Common myeloid progenitor, CD34-positive (primary cell): ENCODE measurements at places on chromosomes 2 and 18.

GRCh38 chr18:8765783-8766463 lies 60.6 kb downstream of the MTCL1 start:
- DNase-seq = no peak

- no peak for DNase-seq
Measured at GRCh38 chr2:240637116-240637900, 12.0 kb downstream of the GPR35 start.

DNA sequence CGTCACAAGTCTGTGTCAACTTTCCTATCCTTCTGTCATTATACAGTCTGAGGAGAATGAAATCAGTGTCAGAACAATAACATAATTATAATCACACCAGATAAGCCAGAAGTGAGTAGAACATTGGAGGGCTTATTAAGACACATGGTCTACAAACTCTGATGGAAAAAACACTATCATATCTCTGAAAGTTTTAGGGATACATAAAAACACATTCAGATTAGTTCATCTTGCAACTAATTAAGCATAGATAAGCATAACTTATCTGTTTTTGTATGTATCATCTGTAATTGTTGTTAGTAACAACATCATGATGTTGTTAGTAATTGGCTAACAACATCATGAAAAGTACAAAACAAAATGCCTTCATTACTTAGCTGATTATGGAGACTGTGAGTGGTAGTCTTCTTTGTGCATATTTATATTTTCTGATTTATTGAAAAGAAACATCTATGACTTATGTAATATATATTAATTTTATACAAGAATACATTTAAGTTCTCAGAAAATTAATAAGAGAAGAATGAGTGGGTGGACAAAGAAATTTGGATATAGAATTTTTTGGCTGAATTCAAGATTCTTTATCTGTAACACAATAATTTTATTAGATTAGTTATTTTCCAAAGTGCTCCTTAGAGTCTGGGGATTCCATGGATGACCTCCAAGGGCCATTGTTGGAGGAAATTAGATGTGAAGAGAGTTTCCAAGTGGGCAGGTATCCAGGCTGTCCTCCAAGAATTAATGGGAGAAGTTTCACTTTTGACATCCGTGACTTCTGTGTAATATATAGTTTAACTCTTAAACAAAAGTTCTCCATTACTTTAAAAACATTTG lies 16.9 kb upstream of the CCDC102B start:
- DNase-seq = no peak

GRCh38 chr2:216082117-216082711 lies 495 bp downstream of the TMEM169 start:
- no peak for DNase-seq

- no peak for DNase-seq
Measured at GRCh38 chr2:187148059-187148714, 299.2 kb upstream of the ZSWIM2 start.

DNA sequence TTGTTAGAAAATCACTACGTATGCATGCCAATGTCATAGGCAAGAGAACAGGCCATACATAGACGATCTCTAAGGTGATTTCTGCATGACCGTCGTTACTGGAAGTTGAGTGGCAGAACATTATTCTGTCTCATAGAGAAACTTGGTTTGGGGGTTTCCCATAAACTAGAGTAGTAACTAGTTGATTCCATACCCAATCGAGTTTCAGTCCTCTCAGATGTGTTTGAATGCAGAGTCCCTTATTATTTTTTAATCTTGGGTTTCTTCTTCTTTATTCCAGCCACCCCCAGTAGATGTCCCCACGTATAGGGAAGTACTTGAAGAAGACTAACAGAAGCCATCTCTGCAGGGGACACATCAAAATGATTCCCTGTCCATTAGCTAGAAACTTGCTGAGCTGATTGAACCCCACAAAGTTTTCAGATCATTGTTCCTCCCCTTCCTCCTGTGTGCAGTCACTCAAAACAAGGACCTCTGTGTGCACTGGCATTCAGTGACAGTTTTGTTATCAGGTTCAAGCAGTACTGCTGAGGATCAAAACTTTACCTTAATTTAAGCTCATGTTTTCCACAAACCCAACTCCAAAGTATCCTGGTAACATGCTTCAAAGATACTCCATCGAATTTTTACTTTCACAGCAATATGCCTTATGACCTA lies 68.4 kb upstream of the CDCA7 start:
- peak; percentile 27 for DNase-seq

- no peak for DNase-seq
Measured at GRCh38 chr2:15460112-15460620, 101.0 kb downstream of the NBAS start.

- DNase-seq = no peak
Measured at GRCh38 chr2:177595126-177595845, 202.7 kb downstream of the AGPS start.

GRCh38 chr2:34012715-34013302 lies 413.7 kb upstream of the FAM98A start:
- peak; percentile 52 for DNase-seq

- no peak for DNase-seq
Measured at GRCh38 chr2:214587442-214587841, 176.6 kb downstream of the VWC2L start.

DNA sequence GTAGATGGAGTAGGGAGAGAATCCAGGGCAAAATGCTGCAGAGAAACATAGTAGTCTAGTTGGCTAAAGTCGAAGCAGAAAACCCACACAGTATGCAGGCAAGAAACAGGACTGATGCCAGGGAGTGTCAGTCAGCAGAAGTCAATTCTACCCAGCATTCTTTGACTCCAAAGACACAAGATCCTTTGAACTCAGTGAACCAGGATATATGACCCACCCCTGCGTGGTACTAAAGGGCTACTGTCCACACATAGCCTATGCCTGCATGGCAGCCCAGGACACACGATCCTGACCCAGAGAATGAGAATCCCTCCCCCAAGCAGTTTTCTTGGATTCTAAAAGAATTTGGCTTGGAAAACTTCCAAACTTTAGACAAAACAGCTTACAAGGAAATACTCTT lies 42.5 kb downstream of the ALK start:
- no peak for DNase-seq

DNA sequence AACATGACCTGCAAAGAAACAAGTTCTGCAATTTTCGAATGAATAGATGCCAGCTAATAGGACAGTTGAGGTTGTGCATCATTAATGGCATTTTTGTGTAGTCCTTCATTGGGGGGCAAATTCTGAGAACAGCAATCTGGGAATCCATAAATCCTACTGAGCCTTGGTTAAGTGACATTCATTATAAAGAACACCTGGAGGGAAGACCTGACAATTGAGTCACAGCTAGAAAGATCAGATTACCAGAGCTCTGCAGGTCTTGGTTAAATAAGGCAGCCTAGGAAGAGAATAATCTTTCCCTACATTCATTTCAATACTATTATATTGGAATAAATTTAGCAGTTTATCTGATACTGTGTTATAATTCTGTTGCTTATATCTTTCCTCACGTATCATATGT lies 14.3 kb downstream of the KCNH7 start:
- DNase-seq = no peak

GRCh38 chr18:79727211-79727610 lies 47.6 kb downstream of the CTDP1 start:
- no peak for DNase-seq

GRCh38 chr18:22488554-22488953 lies 70.8 kb upstream of the CTAGE1 start:
- no peak for DNase-seq

- DNase-seq = no peak
Measured at GRCh38 chr2:173513107-173513727, 158.5 kb downstream of the CDCA7 start.

GRCh38 chr2:205435970-205436369 lies 246.3 kb upstream of the NRP2 start:
- DNase-seq = no peak

GRCh38 chr2:229438430-229439159 lies 167.5 kb upstream of the PID1 start:
- no peak for DNase-seq

DNA sequence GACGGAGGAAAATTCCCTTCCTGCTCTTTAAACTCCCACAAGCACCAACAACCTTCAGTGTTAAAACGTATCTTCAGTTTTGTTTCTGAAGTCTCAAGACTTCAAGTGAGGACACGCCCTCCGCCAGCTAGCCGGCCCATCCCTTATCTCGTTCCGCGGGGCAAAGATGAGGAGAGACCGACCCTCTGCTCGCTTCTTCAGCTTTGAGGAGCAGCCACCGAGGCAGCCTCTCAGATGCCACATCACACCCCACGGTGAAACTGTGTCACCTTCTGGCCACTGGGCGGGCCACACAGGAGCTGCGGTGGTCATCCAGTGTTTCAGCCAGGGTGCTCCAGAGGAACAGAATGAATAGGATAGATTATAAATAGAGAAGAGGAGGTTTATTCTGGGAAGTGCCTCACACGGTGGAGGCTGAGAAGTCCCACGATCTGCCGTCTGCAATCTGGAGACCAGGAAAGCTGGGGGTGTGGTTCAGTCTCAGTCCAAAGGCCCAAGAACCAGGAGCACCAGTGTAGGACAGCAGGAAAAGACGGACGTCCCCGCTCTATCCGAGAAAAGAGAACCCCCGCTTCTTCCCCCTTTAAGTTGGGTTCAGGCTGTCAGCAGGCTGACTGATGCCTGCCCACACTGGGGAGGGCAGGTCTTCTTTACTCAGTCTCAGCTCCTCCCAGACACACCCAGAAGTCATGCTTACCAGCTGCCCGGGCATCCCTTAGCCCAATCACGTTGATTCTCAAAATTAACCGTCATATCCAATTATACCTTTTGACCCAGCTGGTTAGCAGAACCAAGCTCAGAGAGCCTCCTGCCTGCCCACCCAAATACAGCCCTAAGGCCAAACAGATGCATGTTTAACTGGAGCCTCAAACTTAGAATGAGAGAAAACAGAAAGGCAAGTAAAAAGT lies 399.7 kb upstream of the ID2 start:
- DNase-seq = no peak

- no peak for DNase-seq
Measured at GRCh38 chr2:67684991-67685390, 287.9 kb downstream of the ETAA1 start.

- DNase-seq = no peak
Measured at GRCh38 chr2:152349416-152349815, 14.4 kb downstream of the FMNL2 start.
